GM23338 (cell line): ENCODE measurements at places on chromosomes 7 and 10.

- peak; percentile 76 for DNase-seq
Observed at GRCh38 chr10:77251297-77252013, 386.2 kb downstream of the KCNMA1 start.

DNA sequence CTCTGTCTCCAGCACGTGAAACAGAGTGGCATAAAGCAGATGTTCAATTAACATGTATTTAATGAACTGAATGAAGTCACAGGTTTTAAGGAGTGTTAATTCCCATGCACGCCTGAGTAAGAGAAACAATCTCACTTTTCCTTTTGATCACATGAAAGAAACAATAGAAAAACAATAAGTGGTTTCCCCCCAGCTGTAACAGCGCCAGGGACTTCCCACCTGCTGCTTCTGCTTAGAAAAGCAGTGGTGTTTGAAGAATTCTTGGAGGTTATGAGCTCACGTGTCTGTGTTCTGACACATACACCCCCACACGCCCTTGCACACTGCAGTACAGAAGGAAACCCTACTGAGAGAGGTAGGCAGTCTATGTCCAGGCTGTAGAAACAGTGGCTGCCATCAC is 51.3 kb upstream of the FRMD4A start:
- DNase-seq, result no peak

DNA sequence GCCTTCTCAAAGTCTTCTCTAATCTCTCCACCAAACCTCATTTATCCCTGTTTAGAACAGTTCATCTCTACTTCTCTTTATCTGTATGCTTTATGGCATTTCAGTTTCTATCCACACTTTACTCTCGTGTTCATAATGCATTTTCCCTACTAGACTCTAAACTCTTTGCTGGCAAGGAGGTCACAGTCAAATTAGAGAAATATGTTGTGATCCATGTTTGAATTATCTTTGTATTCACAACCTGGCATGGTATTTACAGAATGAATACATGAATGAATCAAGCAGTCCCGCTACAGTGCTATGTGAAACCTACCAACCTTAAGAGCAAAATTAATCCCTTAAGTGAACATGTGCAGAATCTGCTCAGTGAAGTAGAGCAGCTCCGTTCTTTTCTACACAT is 12.8 kb upstream of the YAE1 start:
- DNase-seq, result no peak

DNA sequence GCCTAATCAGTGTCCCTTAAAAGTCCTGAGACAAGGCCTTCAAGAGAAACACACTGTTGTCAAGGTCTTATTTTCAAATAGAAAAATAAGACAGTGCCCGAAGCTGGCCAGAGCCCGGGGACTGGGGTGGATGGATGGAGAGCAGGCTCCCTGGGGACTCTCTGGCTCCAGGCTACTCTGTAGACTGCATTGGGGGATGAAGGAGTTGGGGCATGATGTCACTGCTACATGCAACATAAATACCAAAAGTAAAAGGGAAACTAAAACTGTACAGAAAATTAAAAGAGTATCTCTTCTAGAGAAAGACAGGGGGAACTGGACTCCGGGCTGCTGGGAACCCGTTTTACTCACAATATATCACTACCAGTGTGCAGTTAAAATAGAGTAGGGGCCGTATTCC is 629.8 kb downstream of the KCNMA1 start:
- DNase-seq, result no peak

- DNase-seq, result no peak
Observed at GRCh38 chr10:59962756-59963155, 56.4 kb upstream of the CCDC6 start.

GRCh38 chr10:20088061-20088701 is 271.9 kb downstream of the PLXDC2 start:
- DNase-seq, result no peak

DNA sequence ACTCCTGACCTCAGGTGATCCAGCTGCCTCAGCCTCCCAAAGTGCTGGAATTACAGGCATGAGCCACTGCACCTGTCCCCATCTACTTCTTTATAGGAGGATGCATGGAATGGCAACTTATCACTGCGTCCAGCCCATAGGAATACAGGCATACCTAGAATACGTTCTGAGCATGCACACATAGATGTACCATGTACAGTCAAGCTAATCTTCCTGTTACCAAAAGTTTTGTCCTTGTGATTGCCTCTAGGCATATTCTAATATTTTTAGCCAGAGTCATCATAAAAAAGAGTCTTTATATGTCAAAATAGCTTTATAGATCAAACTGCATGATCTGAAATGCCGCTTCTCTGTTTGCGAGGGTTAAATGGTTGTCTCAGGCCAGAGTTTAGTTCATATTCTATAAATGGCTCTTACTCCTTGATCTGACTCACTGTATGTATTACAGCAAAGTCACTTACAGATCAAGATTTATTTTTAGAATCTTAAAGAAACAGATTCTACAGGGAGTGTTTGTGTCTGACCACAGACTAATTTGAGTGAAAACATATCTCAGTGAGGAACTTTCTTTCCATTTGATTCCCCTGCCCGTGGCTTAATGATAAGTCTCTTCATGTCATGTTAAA is 210.9 kb downstream of the CREB5 start:
- DNase-seq, result no peak

DNA sequence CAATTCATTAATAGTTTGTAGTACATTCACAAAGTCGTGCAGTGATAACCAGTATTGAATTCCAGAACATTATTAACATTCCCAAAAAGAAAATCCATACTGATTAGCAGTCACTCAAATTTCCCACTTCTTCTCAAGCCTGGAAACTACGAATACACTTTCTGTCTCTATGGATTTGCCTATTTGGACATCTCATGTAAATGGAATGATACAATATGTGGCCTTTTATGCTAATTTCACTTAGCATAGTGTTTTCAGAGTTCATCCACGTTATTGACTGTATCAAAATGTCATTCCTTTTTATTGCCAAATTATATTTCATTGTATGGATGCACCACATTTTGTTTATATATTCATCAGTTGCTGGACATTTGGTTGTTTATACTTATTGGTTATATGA is 78.8 kb downstream of the STK31 start:
- DNase-seq, result no peak

GRCh38 chr7:140478246-140479061 is 851 bp downstream of the MKRN1 start:
- DNase-seq, result peak; percentile 65

GRCh38 chr7:152663148-152663740 is 12.7 kb downstream of the XRCC2 start:
- DNase-seq, result peak; percentile 23

DNA sequence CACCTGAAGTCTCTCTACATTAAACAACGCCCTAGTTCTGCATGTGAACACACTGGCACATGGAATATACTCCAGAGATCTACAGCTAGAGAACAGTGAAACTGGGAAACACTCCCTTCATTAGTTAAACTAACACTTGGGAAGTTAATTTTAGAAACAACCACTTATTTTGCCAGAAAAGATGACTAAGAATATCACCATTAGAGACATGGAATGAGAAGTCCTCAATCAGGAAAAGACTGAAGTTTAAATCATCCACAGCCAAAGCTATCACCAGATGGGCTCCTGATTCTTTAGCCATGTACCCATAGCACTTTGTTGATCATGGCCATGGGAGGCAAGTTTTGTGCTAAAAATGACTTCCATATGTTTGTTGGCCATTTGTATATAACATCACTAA is 719.5 kb downstream of the KCNMA1 start:
- DNase-seq, result no peak

- DNase-seq, result peak; percentile 53
Observed at GRCh38 chr10:35447693-35448407, 111.5 kb downstream of the CCNY start.

GRCh38 chr7:20959281-20959680 is 172.6 kb upstream of the SP8 start:
- DNase-seq, result no peak

DNA sequence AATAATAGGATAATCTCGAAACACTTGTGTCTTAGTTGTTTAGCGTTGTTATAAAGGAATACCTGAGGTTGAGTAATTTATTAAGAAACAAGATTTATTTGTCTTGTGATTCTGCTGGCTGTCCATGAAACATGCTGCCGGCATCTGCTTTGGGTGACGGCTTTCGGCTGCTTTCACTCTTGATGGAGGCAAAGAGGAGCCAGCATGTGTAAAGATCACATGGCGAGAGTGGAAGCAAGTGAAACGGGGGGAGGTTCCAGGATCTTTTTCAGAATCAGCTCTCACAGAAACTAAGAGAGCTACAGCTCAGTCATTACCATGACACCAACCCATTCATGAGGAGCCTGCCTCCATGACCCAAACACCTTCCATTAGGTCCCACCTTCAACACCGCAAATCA is 402.8 kb downstream of the CDC14C start:
- peak; percentile 5 for DNase-seq
